ENCODE measurements at places on chromosomes 16 and 17.

- DNase-seq: peak; percentile 78
Observed at GRCh38 chr16:85072947-85073346, 39.3 kb downstream of the CIBAR2 start.

DNA sequence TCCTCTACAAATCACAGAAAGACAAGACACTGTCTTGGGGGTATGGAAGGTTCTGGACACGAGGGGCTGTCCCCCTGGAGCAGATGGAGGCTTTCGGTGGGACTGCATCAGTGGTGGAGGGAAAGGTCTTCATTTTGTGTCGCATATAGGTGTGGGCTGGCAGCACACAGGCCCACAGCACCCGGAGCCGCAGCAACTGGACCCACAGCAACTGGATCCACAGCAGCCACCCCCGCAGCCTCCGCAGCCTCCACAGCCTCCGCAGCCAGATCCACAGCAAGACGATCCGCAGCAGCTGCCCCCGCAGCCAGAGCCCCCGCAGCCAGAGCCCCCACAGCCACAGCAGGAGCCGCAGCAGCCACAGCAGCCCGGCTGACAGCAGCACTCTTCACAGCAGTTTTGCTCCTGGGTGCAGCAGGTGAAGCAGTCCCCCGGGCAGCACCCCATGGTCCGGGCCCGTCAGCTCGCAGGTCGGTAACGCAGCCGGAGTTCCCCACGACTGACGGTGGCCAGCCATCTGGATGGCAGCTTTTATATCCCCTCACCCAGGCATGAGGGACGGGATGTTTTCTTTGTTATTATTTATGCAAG is at the start of gene KRTAP17-1:
TSS of gene KRTAP17-1 (minus strand) at position 507 of the 591 bp plus-strand sequence. CDS start at position 447, 60 bp downstream.
- DNase-seq: no peak

DNA sequence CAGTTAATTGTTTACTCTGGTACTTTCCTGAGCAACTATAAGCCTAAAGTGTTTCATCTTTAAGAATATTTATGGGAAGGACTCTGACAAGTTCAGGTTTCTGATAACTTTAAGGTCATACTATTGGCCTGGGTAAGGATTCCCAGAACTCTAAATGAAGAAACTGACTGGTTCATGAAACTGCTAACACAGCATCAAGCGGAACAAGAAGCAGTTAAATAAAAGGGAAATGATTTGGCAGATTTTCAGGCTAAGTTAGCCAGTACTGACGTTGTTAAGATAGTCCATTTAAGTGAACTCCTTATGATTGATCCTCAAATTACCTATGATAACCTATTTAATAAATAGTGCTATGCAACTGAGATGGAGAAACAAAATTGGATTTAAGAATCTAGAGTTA is 101.6 kb upstream of the CES5A start:
- DNase-seq: no peak

GRCh38 chr16:30350134-30350871 is 4.8 kb downstream of the CD2BP2 start:
- DNase-seq: no peak

- no peak for DNase-seq
Observed at GRCh38 chr17:28514561-28515002, 8.4 kb downstream of the FOXN1 start.

DNA sequence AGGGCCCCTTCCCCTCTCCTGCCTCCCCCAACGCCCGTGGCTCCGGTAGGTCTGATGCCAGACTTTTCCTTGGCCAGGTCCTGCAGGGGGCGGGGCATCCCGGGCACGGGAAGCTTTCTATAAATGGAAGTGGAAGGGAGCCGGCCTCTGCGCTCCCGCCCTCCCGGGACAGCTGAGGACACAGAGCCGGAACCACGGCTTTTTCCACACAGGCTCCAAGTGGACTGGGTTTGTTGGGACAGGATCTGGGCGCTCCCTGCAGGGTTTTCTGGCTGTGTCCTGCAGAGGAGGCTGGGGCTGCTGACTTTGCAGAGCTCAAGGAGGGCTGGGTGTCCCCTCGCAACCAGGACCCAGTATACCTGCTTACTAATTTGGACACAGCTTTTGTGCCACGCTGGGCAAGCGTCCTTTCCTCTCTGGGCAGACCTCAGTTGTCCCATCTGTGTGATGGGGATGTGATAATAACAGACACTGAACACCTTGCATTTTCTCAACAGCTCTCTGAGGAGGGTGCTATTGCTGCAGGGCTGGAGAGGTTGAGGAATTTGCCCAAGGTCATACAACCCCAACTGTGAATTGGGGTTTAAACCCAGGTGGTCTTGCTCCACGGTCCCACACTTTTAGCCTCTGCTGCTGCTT is 1.8 kb downstream of the TNS4 start:
- DNase-seq: peak; percentile 93

GRCh38 chr16:67548265-67549126 is 13.8 kb upstream of the CTCF start:
- DNase-seq: no peak

GRCh38 chr17:28763137-28763799 is 19.5 kb downstream of the TRAF4 start:
- no peak for DNase-seq

DNA sequence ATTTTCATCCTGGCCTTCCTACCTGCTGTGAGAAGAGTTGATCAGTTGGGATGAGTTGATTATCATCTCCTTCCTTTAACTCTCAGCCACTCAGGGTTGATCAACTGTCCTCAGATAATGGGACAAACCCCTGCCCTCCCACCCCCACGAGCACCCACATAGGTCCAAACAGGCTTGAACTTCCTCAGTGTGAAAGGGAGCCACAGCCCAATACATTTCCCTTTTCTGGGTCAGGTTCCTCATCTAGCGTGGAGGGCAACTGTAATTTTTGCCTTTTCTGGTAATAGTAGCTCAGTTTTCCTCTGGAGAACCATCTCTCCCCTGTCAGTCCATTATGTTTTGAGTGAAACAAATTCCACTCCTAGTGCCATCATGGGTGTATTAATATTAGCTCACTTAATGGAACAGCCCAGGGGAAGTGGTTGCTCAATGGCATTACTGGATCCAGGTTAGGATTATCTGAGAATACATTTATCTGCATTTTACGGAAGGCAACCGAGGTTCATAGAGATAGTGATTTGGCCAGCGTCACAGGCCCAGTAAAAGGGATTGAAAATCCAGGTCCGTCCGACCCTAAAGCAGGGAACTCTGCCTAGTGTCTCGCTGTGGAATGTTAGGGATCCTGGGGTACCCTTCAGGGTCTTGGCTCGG is 476 bp upstream of the LPCAT2 start:
- DNase-seq: peak; percentile 30

DNA sequence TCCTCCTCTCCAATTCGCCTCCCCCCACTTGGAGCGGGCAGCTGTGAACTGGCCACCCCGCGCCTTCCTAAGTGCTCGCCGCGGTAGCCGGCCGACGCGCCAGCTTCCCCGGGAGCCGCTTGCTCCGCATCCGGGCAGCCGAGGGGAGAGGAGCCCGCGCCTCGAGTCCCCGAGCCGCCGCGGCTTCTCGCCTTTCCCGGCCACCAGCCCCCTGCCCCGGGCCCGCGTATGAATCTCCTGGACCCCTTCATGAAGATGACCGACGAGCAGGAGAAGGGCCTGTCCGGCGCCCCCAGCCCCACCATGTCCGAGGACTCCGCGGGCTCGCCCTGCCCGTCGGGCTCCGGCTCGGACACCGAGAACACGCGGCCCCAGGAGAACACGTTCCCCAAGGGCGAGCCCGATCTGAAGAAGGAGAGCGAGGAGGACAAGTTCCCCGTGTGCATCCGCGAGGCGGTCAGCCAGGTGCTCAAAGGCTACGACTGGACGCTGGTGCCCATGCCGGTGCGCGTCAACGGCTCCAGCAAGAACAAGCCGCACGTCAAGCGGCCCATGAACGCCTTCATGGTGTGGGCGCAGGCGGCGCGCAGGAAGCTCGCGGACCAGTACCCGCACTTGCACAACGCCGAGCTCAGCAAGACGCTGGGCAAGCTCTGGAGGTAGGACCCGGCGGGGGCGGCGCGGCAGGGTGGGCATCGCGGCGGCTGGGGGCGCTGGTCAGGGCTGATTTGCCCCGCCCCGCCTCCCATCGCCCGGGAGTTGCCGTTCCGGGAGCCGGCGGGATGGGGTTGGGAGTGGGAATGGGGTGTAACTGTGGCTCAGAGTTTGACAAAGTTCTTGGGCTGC is 567 bp downstream of the SOX9 start:
- DNase-seq: peak; percentile 57

- DNase-seq: no peak
Observed at GRCh38 chr16:73287859-73288405, 240.0 kb upstream of the ZFHX3 start.

GRCh38 chr17:1796800-1797199 is 32.9 kb downstream of the SMYD4 start:
- no peak for DNase-seq

DNA sequence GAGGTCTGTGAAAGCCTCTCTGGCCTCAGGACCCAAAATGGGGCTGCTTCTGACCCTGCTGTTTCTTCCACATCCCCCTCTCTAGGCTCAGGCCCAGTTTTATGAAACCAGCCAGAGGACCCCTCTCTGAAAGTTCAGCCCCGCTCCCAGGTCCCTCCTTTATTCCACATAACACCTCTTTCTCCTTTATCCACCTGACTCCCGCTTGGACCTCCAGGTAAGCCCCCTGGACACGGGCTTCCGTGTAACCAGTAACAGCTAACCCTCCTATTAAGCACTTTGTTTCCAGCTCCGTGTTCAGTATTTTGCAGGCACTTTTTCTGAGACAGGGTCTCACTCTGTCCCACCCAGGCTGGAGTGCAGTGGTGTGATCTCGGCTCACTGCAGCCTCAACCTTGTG is 37.4 kb downstream of the PSME3IP1 start:
- no peak for DNase-seq

DNA sequence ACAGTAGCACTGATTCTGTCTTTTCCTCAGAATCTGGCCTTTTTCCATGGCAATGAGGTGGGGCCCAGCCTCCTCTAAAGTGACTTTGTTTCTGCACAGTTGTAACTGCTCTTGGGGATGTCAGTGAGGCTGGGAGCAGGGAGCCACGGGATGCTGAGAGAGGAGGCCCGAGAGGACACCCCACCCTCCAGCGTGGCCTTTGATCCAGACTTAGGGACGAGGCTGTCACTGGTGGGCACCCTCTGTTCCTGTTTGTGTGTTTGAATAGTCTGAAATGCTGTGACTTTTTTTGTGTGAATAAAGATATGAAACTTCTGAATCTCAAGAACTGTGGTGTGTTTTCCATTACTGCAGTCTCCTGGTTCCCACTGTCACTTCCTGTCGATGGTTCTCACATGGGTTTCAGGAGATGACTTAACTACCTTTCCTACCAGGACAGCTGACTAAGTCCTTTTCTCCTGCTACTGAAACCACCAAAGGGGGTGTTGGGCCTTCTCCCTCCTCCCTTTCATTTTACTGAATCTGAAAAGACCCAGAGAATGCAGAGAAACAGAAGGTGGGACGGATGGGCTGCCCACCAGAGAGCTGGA is 18.6 kb downstream of the KCTD2 start:
- no peak for DNase-seq

DNA sequence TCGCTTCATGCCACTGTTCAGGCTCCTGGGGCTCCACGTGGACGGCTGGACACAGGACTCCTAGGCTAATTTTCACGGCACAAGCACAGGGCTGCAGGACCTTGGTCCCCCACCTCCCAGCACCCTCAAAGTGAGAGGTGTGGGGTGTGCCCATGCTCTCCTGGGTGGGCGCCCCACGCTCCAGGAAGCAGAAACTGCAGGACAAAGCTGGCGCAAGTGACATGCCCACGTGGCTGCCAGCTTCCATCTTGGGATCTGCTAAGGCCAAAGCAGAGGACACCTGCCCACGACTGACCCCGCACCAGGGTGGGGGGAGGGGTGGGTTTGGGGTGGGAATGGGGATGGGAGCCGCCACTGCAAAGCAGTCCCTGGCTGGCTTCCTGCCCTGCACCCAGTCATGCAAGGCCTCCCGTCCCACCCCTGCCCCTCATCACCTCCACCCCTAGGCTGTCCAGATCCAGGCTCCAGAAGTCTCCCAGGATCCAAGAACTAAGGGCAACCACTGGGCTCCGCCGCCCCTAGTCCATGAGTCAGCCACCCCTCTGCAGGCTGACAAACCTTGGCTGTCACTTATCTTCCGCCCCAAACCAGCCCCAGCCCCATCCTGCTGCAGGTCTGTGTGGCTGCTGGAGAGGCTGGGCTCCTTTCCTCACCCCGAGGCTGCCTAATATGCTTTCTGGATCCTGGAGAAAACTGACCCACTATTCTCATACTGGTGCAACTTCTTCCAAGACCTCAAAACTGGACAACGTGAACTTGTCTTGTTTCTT is 11.1 kb downstream of the USP6 start:
- no peak for DNase-seq

DNA sequence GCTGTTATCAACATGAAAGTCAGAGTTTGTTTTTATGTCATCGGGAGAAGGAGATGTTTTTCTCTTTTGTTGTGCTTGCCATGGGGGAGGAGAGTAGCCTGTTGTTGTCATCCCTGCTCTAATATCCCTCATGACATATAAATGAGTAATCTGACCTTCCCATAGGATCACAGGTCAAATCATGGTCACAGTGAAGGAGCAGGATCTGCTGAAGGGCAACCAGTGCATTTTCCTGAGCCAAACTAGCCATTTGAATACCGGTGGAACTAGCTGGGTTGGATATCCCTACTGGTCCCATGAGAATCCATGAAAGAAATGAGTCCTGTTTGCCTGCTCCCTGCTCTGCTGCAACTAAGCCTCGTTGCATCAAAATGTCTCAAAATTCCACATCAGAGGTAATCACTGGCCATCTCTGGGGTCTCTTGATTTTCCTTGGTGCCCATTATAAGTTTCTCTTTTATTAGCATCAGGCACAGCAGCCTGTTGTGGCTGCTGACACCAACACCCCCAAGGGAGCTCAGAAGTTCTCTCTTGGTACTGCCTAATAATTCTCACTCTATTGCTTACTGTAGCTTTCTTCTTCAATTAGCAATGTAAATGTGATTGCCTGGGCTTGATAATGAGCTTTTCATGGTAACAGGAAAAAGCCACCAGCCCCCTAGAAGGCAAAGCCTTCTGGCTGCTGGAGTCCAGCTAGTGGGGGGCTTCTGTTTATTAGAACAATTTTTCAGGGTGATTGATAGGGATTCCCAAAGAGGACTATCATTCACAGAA is 211.4 kb upstream of the ERCC4 start:
- DNase-seq: no peak
